Stimulated activated CD4-positive, alpha-beta T cell treated with anti-CD3 and anti-CD28 coated beads, Interleukin-2, amount 100 ng/mL, for 24 hours (primary cell): ENCODE measurements at places on chromosomes 11 and 22.

DNA sequence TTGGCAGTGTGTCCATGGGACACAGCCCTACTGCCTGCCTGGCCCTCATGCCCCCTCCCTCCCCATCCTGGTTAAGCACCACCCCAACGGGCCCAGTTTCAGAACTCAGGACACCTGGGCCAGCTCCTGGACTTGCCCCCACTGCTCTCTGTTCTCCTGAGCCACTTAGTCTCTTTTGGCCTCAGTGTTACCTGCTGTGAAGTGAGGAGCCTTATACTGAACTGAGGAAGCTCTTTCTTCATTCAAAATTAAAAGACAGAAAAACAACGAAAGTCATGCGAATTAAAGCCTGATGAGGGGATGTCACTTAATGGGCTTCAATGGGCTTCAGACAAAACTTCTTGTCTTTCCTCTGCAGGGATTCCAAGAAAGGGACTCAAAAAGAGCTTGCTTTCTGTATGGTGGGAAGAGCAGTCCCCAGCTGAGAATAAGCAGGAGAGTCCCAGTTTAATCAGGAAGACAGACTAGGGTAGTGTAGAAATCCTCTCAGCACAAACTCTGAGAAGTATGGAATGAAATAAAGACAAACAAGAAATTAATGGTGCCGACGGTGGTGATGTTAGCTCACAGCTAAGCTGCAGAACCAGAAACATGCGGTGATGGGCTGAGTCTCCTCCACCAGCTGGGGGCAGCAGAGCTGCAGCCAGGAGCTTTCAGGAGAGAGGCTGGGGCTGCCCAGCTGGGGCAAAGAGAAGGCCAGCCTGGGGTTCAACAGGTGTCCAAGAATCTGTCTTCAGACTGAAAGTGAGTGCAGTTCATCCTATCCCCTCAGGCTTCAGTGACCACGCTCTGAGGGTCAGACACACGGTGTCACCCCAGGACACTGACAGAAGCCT is 101.0 kb downstream of the GGTLC2 start:
- peak; percentile 52 for DNase-seq

DNA sequence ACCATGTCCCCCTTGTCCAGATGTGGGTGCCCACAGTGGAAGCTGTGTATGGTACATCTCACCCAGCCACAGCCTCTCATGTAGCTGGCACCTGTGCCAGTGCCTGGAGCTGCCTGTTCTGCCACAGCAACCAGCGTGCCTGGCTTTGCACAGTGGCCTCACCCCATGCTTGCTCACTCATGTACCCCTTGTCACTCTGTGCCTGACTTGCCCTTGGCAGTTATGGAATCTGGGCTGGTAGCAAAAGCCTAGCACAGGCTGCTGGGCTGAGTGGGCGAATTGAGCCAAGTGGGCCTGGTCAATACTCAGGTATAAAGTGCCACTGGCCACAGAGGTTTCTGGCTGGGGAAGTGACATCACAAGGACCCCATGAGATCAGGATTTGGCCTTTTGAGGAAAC is 264.2 kb downstream of the INSC start:
- no peak for DNase-seq

DNA sequence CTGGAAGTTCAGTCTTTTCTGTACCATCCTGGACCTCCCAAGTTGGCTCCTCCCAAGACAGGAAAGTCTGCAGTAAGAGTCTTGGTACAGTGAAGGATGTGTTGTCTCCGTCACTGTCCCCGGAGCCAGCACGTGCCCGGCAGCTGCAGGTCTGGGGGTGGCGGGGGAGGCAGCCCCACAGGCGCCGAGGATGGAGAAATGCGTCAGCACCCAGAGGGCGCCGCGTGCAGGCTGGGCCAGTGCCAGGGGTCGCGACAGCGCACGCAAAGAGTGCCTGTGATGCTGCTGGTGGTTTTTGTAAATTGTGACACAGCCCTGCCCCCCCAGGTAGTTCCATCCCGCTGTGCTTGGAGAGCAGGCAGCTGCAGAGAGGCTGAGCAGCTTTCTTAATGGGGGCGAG is 1200.5 kb downstream of the BRD1 start:
- no peak for DNase-seq

GRCh38 chr22:40578171-40578570 is 58.3 kb downstream of the MRTFA start:
- DNase-seq, result peak; percentile 25

GRCh38 chr22:41563051-41563711 is 2.4 kb downstream of the CSDC2 start:
- no peak for DNase-seq

DNA sequence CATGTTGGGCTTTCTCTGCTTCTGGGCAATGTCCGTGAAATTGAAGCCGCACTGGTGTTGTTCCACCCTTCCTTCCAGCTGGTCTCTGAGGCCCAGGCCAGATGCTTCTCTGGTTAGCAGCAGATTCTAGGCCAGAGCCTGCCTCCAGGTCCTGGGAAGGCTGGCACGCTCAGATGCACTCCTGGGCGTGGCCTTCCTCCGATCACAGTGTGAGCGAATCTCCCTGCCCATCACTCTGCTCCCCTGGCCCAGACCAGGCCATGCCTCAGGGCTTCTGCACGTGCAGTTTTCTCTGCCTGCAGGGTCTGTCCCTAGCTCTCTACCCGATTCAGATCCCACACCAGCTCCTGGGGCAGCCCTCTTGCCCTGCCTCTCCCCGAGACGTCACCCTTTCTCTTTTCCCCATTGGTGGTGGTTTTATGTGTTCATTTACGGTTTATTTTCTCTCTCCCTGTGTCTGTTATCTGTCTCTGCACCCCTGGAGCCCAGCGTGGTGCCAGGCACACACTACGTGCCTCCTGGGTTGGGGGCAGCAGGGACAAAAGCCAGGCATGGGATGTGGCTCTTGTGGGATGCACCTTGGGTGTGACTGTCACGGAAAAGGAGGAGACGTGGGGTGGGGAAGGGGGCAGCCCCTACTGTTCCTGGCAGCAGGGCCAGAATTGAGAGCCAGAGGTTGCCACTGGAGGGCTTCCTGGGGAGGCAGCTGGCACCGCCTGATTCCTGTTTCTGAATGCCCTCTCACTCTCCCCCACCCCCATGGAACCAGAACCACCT is 66.0 kb downstream of the KCNQ1 start:
- no peak for DNase-seq

DNA sequence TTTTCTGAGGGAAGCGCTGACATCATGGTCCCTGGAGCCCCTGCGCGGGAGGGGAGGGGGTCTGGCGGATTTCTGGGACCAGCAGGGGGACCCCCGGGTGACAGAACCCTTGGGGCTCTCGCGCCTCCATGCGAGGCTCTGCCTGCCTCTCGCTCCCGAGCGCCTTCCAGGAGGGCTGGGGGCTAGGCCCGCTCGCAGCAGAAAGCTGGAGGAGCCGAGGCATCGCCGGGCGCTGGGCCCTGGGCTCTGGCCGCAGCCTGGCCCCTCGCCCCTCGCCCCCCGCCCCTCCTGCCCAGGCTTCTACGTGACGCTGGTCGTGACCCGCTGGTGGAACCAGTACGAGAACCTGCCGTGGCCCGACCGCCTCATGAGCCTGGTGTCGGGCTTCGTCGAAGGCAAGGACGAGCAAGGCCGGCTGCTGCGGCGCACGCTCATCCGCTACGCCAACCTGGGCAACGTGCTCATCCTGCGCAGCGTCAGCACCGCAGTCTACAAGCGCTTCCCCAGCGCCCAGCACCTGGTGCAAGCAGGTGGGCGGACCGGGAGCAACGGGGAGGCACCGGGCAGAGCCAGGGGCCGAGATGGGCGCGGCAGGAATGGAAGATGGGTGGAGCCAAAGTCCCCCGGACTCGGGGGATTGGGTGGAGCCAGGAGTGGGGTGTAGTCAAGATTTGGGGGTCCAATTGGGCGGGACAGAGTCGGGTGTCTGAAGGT is 5.4 kb downstream of the BEST1 start:
- DNase-seq, result no peak

DNA sequence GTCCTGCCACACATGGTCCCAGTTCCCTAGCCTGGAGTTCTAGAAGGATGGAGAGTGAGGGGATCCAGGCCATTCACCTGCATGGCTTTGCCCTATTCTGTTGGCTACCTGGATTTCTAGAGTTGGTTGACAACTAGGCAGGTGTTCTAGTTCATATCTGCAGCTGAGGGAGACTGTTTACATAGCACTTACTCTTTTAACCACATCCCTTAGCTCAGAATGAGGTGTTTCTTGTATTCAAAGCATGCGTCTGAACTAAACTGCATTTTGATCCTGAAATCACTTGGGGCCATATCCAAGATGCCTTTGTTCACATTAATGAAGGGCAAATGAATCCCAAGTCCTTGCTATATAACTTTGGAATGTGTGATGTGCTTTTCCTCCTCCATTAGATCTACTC is 60.9 kb downstream of the SYT13 start:
- DNase-seq, result no peak

- no peak for DNase-seq
Measured at GRCh38 chr11:45815747-45816146, 10.8 kb downstream of the SLC35C1 start.

- no peak for DNase-seq
Measured at GRCh38 chr11:34605481-34606325, 15.2 kb upstream of the EHF start.

- DNase-seq, result no peak
Measured at GRCh38 chr11:15471048-15471894, 356.5 kb downstream of the INSC start.

DNA sequence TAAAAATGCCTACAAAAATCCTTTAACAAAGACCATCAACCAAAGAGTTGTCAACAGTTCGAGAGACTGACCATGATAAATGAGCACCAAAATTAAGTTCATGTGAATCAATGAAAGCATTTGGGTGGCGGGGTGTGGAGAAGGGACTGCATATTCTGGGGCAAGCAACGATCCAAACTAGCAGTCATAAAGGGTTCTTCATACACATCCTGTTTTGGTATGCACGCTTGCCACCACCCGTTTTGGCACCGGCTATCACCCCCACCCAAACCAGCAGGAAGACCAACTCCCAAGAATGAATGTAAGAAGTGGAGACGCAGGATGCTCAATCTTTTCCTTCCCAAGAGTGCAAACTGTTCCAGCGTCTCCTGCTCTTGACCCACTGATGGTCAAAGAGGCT is 80.8 kb downstream of the SGSM3 start:
- peak; percentile 21 for DNase-seq

DNA sequence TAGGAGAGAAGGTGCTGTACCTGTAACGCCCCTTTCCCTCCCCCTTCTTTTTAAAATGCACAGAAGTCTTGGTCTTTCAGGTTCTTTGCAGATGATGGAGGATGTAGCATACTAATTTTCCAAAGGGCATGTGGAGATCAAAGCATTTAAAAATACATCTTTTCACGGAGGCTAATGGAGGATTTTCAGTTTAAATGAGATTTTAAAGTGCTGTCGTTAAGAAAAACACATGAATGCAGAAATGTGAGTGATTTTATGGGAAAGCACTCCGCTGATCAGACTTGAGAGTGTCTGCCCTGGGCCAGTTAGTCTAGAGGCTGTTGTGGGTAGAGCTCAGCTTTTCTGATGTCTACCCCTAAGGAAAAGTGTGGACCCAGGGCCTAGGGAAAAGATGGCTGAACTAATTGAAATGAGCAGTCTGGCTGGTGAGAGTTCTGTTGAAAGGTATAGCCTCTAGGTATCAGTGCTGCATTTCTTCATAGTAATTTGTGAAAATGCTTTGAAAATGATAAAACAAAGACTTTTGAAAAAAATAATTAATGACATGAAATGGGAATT is 2.5 kb downstream of the AMOTL1 start:
- DNase-seq, result no peak

GRCh38 chr11:122275508-122275907 is 159.5 kb upstream of the BLID start:
- no peak for DNase-seq

DNA sequence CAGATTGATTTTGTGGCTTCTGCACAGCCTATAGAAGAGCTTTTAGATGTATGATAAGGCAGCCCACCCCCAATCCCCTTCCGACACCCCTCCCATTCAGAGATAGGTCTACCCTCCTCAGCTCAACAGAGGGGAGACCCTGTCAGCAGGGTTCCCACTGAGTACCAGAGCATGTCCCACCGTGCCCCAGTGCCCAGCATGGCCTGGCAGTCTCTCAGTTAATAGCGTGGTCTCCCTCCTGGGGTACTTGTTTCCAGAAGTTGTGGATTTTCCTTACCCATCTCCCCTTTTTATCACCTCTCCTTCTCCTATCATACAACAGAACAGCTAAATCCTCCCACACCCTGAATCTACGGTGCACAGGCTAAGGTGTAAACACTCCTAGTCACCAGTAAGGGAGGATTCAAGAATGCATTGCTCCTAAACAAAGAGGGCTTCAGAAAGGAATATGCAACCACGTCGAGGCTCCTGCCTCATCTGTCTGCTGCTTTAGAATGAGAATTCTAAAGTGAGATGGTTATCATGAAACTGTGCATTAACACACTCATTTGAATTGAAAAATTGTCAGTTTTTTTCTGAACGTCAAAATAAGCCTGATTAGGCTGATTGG is 6.7 kb downstream of the PLAAT2 start:
- no peak for DNase-seq

DNA sequence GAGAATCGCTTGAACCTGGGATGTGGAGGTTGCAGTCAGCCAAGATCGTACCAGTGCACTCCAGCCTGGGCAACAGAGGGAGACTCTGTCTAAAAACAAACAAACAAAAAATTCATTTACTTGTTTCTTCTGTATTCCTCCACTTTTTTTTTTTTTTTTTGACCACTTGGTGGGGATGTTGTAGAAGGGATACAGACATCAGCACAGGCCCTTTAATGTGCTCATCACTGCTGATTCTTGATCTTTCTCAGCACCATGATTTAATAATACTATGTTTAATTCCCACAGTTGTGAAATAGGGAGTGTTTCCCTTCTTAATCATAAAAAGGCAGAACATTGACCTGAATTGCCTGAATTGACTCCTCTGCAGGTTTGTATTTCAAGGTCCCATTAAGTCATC is 4.5 kb downstream of the TTC9C start:
- no peak for DNase-seq

GRCh38 chr11:63537293-63538101 is 889 bp downstream of the PLAAT4 start:
- peak; percentile 25 for DNase-seq

DNA sequence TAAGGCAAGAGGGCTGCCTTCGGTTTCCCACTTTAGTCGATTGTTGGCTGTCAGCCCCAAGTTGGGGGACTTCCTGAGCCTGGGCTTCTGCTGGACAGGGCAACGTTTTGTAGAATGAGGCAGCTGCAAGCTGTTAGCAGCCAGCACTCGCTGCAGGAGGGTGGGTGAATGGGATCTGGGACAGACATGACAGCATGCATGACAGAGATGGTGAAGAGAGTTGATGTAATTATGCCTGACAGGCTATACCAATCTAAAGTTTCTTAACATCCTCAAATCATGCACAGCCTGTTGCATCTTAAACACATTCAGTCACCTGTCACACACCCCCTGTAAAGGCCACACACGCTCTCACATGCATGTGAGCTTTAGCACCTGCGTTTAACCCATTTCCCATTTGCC is 49.2 kb downstream of the CWC15 start:
- DNase-seq, result no peak

DNA sequence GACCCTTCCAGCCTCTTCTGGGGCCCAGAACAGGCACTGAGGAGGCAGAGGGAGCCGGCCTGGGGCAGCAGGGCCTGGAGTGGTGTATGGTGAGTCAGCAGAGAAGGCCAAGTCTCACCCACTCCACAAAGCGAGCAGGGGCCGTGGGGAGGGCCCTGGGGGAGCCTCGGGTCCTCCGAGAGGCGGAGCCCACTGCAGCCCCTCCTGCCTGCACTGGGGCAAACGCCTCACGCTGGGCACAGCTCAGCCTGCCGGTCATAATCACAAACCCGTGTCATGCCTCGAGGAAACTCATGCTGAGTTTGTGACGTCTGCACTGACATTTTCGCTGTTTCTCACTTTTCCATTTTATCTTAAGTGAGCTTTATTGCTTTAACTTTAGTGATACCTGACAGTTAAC is 38.4 kb downstream of the TOLLIP start:
- DNase-seq, result no peak

GRCh38 chr11:269146-269890 is 8.9 kb upstream of the NLRP6 start:
- DNase-seq, result peak; percentile 63
